Temporal lobe (tissue), 4 donors: ENCODE measurements at places on chromosomes 5 and 9. TPM values are rescaled to one million over a fixed set of nuclear protein-coding genes. Genes with fewer than 3 reads are reported as not detected.

ANKRD31 gene
- total RNA-seq, result 0.49 TPM

EIF4E1B gene
- not detected for total RNA-seq

SEMA4D gene
- total RNA-seq, result 10.6 TPM

PCDHB13 gene
- total RNA-seq, result 10.6 TPM

LEAP2 gene
- 0.74 TPM for total RNA-seq

HARS2 gene
- 25.1 TPM for total RNA-seq

MTMR12 gene
- total RNA-seq, result 18.4 TPM

EPB41L4A gene
- total RNA-seq, result 15.0 TPM

IL17B gene
- not detected for total RNA-seq

NR4A3 gene
- total RNA-seq, result 9.1 TPM

TEK gene
- total RNA-seq, result 6.1 TPM

GLRA1 gene
- not detected for total RNA-seq

HRCT1 gene
- total RNA-seq, result not detected

SPINK1 gene
- total RNA-seq, result under 0.01 TPM

BHMT2 gene
- 0.25 TPM for total RNA-seq

CD74 gene
- 2.5 TPM for total RNA-seq

MYO10 gene
- total RNA-seq, result 36.6 TPM

ZNF169 gene
- total RNA-seq, result 6.9 TPM

LRRC70 gene
- 3.2 TPM for total RNA-seq

GDNF gene
- total RNA-seq, result under 0.01 TPM

CARD6 gene
- 0.74 TPM for total RNA-seq

WWC1 gene
- total RNA-seq, result 60.5 TPM

HMMR gene
- 2.2 TPM for total RNA-seq

TBC1D2 gene
- 2.2 TPM for total RNA-seq

IL13 gene
- total RNA-seq, result not detected

CDX1 gene
- total RNA-seq, result not detected

FRRS1L gene
- total RNA-seq, result 65.9 TPM

ZFP2 gene
- total RNA-seq, result 10.1 TPM

UGT3A2 gene
- not detected for total RNA-seq

GRM6 gene
- total RNA-seq, result under 0.01 TPM

DRD1 gene
- 4.7 TPM for total RNA-seq

PRSS3 gene
- total RNA-seq, result 0.25 TPM

NEUROG1 gene
- 0.49 TPM for total RNA-seq

BTNL8 gene
- under 0.01 TPM for total RNA-seq

SDHA gene
- total RNA-seq, result 68.4 TPM

TAF11L13 gene
- not detected for total RNA-seq

SLC34A3 gene
- total RNA-seq, result not detected

CCDC171 gene
- total RNA-seq, result 21.1 TPM

SKIC3 gene
- 124 TPM for total RNA-seq

PCDHGB4 gene
- 12.8 TPM for total RNA-seq

RANBP17 gene
- total RNA-seq, result 72.0 TPM

TYRP1 gene
- total RNA-seq, result 0.49 TPM

GPR151 gene
- 0.25 TPM for total RNA-seq
